Fibroblast of lung (primary cell): ENCODE measurements at places on chromosomes 5 and 9. TPM values are rescaled to one million over a fixed set of nuclear protein-coding genes. Genes with fewer than 3 reads are reported as not detected.

DNA sequence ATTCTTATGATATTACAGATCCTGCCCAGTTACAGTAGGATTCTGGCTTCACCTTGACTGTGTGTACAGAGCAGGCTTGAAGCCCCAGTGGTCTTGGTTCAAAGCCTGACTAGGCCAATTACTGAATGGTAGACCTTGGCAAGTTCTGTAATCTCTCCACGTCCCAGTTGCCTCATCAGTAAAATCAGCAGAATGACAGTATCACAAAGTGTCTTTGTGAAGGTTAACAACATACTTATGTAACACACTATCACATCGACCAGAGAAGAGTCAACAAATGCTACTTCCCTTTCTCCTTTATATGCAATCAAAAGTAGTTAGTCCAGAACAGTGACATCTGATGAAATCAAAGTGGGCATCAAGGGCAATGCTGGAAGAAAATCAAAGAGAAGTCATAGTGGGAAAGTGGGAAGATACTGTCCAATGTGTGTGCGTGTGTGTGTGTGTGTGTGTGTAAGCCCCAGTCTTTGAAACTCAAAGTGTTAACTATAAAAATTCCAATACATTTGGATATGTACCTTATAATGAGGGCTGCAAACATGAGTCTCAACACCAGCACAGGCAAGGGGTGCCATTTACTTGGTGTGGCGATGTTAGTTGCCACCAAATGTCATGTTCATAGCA is 93.5 kb upstream of the EGFLAM start:
- no peaks in the 10 kb centered on the region for H3K27me3 ChIP-seq
- H3K36me3 ChIP-seq = no peaks in the 10 kb centered on the region
- H3K4me3 ChIP-seq = no peak overlapping the region
- no peaks in the 10 kb centered on the region for H3K4me1 ChIP-seq
- DNase-seq = no peak

GRCh38 chr5:76074487-76075065 is 8.6 kb upstream of the SV2C start:
- no peaks in the 10 kb centered on the region for H3K27me3 ChIP-seq
- no peaks in the 10 kb centered on the region for H3K36me3 ChIP-seq
- H3K4me3 ChIP-seq = no peak overlapping the region
- no peak for DNase-seq

- no peaks in the 10 kb centered on the region for H3K27me3 ChIP-seq
- H3K4me1 ChIP-seq = no peaks in the 10 kb centered on the region
- no peaks in the 10 kb centered on the region for H3K36me3 ChIP-seq
- H3K27ac ChIP-seq = no peak overlapping the region
Observed at GRCh38 chr9:82234160-82234943, 245.8 kb downstream of the SPATA31D1 start.

DNA sequence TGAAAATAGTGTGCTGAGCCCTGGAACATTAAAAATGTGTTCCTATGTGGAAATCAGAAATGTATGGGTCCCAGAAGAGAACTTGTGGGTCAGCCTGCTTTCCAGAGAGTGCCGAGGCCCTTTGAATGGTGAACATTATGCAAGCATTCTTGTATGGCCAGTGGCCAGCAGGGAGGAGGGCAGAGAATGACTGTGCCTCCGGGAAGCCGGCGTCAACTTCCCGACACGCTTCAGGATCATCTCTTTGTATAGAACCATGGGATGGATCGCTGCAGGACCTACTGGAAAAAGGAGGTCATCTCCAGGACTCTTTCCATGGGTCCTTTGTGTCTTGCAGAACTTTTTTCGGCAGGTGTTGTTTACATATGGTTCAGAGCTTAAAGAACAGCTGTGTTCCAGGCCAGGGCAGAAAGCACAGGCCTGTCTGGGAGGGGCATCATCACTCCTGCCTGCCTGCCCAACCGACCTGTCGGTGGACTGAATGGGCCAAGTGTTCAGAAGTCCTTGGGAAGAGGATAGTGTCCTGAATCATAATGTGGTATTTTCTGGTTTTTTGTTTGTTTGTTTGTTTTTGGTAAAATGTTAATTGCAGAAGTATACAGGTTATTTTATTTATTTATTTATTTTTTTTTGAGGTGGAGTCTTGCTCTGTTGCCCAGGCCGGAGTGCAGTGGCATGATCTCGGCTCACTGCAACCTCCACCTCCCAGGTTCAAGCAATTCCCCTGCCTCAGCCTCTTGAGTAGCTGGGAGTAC is 9.0 kb downstream of the PRRC2B start:
- H3K27ac ChIP-seq = peak overlapping the region; percentile 86
- no peaks in the 10 kb centered on the region for H3K27me3 ChIP-seq
- H3K4me1 ChIP-seq = peaks cover 51% of the 10 kb centered on the region
- DNase-seq = peak; percentile 91
- no peaks in the 10 kb centered on the region for H3K36me3 ChIP-seq

DNA sequence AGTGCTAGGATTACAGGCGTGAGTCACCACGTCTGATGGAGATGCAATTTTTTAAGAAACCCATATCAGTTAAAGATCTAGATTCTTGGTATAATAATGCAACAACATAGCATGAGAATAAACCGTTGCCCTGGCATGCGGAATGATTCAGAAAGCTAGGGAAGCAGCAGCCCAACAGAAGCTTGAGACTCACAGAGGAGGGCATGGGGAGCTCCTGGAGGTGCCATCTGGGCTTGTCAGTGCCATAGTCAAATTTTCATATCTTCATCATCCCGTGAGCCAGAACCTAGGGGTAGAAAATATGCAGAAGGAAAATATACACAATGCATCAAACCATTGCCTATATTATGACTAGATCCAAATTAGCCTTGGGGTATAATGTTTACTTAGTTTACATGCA is 118.7 kb upstream of the ADAMTS16 start:
- H3K4me3 ChIP-seq = no peak overlapping the region
- no peaks in the 10 kb centered on the region for H3K4me1 ChIP-seq
- H3K27me3 ChIP-seq = no peaks in the 10 kb centered on the region
- H3K36me3 ChIP-seq = no peaks in the 10 kb centered on the region

DNA sequence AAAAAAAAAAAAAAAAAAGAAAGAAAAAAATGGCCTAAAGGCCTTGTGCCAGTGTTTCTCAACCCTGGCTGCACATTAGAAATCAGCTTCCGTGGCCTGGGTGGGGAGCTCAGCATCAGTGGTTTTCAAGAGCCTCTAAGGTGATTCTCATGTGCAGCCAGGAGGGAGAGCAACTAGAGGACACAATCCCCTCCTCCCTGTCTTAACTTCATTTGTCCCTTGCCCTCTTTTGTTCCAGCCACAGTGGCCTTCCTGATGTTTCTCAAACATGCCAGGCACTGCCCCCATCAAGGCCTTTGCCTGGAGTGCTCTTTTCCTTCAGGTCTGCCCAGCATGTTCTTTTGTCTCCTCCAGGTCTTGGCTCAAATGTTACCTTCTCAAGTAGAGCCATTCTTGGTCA is 42.4 kb downstream of the HOMER1 start:
- DNase-seq = no peak
- no peaks in the 10 kb centered on the region for H3K4me1 ChIP-seq
- no peaks in the 10 kb centered on the region for H3K36me3 ChIP-seq

PCDHB16 gene
- total RNA-seq = 0.51 and 1.5 TPM in 2 replicates

F2RL1 gene
- total RNA-seq = 20.8 and 25.1 TPM in 2 replicates

LRRC70 gene
- total RNA-seq = 0.51 and 1.3 TPM in 2 replicates

FABP6 gene
- total RNA-seq = not detected in 2 replicates
